Inflammatory macrophage (primary cell): ENCODE measurements at places on chromosomes 3 and 15.

- DNase-seq, result peak; percentile 21
These were observed 105.7 kb downstream of the LRRK1 start for GRCh38 chr15:101024706-101025500.

DNA sequence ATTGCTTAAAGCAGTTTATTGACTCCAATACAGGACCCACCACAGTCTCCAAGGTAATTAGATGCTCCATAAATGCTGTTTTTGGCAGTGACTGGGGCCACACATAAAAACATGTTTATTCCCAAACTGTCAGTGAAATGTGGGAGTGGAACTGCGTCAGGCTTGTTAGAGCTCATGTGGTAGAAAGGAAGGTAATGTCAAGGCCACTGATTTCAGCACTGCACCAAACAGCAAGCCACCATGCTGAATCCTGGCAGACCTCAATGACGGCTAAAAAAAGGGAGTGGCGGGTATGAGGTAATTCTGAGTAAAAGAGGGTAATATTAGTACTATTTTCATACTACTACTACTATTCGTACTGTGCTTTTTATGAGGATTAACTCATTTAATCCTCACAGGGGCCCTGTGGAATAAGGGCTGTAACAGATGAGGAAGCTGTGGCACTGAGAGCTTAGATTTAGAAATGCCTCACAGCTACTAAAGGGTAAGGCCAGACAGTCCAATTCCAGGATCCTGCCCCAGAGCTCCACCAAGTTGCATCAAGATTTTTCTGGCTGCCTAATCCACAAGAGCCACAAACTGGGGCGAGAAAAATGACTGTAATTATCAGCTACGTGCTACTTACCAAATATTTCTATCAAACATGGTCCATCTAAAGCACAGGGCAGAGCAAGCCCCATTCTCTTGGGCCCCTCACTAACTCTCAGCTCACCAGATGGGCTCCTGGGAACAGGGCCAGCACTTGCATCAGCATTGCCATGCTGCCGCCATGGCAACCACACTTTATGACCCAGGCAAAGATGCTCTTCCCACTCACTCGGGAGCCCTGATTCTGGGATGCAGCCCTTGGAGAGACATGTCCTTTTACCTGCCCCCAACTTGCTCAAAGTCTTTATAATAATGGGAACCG is 83.6 kb upstream of the SPATA12 start:
- DNase-seq, result peak; percentile 34

DNA sequence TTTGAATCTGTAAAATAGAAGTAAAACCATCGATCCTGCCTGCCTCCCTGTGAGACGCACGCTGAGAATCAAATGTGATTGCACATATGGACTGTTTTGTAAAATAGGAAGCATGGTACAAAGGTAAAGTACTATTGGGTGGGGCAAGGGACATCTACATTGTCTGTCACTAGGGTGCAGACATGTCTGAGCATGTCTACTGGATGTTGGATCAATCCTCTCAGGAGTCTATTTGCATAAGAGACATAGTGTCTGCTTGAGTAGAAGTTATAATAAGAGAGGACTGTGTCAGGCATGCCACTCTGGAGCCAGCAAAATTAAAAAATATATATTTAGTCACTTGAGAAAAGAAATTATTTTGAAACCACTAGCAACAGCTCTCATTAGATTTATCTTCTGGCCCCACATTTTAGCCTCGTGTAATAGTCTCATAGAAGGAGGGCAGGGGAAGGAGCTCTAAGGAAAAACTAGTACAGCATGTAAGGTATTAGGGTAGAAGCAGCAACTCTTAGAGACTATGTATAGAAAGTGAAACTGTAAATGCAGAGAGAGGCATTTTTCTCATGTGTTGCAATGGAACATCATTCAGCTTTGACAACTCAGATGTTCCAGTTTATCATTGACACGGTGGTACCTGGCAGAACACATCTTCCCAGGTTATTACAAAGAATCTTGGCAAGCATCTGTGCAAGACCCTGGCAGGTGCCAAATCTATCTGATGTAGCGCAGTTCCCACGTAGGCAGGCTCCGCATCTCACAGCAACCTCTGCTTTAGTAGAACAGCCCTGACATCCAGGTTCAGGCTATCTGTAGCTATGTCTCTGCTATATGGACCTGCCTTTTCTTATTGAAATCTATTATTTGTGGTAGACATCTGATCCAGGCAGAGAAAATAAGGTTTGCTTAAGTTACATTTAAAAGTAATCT is 85.2 kb upstream of the CHL1 start:
- DNase-seq, result no peak

DNA sequence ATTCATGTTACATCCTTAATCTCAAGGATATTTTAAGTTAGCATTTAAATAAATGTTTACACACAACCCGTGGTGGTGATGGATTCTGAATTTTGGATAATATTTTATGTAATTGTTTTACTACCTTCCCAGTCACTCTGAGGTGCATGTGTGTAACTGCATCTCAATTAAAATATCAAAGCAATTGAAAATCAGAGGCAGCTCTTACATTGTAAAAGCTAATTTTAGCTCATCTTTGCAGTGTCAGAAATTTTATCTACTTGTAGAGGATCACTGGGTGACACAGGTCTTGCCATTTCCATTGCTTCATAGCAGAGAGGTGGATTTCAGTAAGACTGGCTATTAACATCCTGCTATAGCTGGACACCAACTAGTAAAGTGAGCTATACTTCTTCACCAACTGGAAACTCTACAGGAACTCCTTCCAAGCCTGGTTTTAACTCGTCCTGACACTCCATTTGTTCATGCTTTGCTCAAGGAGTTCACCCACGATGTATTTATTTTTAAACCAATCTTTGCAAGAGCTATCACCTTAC is 19.6 kb upstream of the MITF start:
- DNase-seq, result no peak

DNA sequence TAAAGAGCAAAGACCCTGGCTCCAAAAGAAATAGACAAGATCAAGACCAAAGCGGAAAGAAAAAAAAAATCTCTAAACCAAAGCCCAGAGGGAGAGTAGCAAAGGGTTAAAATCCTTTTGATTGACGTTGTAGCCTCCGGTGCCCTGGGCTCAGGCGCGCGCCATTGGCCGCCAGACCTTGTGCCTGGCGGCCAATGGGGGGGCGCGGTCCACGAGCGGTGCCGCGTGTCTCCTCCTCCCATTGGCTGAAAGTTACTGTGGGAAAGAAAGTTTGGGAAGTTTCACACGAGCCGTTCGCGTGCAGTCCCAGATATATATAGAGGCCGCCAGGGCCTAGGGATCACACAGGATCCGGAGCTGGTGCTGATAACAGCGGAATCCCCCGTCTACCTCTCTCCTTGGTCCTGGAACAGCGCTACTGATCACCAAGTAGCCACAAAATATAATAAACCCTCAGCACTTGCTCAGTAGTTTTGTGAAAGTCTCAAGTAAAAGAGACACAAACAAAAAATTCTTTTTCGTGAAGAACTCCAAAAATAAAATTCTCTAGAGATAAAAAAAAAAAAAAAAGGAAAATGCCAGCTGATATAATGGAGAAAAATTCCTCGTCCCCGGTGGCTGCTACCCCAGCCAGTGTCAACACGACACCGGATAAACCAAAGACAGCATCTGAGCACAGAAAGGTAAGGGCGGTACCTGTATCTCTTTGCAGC is at the start of gene HES1:
HES1 (plus strand) TSS at position 343 of the 713 bp plus-strand sequence; CDS start at position 576, 233 bp downstream.
- DNase-seq, result peak; percentile 64

GRCh38 chr15:34070003-34070402 is 31.0 kb upstream of the AVEN start:
- DNase-seq, result no peak

GRCh38 chr15:76197703-76198455 is 113.4 kb downstream of the ETFA start:
- DNase-seq, result no peak

- DNase-seq, result peak; percentile 93
These were observed 132.1 kb downstream of the LPP start for GRCh38 chr3:188286087-188286513.

GRCh38 chr15:58472821-58473581 is 41.2 kb downstream of the LIPC start:
- no peak for DNase-seq

DNA sequence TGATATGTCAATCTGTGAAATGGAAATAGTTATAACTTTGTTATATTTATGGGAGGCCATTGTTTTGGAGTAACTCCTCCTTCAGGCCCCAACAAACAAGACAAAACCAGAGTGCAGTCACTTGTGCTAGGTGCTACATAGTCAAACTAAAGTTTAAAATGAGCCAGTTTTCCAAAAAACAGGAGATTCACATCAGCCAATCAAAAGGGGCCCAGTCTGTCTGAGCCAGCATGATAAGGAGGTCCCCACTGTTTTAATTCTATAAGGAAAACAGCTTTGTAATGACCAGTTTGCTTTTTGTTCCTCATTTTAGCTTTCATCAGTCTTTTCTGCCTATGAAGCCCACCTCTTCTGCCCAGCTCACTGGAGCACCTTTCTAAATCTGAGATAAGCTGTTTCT is 94.7 kb upstream of the SLC7A14 start:
- no peak for DNase-seq

- DNase-seq, result no peak
These were observed 385.8 kb downstream of the LPP start for GRCh38 chr3:188539631-188540194.

DNA sequence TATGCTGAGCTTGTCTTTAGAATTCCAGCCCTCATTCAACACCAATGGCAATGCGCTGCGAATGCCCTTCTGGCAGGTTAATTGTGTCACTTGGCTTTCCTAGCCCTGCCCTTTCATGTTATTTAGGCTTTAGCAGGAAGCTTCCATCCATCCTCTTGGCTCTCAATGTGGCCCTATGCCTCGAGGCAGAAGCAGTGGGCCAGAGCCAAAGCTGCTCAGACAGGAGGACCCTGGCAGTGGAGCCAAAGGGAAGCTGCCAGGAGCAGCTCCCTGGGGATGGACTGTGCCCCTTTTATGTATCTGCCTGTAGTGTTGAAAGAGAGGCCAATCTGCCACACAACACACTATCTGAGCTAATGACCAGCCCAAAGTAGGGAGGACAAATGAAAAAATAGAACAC is 376.4 kb downstream of the CTNNB1 start:
- no peak for DNase-seq

DNA sequence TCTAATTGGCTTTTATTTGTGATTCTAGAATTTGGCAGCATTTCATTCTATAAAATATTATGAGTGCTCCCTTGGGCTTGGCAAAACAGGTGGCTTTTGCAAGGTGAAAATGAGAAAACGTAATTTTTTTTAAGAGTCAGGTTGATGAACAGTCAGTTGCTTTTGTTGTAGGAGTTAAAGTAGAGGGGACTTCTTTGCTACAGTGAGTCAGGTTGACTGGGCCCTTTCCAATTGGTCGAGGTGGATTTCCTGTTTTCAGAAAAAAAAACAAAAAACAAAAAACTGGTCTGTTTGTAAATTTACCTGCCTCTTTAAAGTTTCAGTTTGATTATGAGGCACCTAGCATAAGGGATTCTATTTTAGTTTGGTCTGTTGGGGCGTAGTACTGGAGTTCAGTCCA is 1469.4 kb upstream of the GBE1 start:
- DNase-seq, result no peak

DNA sequence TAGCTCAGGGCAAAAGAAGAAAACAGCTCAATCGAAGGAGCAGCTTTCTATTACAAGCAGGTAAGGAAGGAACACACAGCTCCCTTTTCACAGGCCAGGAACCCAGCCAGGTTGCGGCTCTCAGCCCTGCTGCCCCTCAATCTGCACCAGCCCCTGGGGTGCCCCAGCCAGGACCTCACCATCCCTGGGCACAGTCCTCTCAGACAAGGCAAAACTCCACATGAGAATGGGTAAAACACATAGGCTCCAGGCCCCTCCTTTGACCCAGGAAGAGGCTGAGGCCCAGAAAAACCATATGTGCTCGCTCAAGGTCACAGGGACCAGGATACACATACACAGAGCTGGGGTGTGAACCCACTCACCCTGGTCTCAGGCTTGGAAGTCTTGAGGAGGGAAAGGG is 178.7 kb upstream of the TLE3 start:
- DNase-seq, result no peak

DNA sequence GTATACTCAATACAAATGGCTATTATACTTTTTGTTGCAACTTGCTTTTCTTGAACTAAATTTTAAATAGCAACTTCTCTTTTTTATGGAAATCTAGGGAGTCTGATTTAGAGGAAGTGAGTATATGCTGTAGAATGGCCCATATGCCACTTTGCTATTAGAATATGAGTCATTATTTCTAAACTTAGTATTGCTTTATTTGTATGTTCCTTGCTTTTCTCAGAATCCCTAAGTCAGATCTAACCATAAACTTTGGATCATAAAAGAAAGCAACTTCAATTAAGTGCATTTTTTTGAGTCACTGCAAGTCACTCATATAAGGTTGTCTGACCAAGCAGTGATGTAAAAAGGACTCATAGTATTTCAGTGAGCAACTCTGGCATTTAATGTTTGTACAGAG is 17.5 kb upstream of the SPTSSB start:
- DNase-seq, result peak; percentile 37

- DNase-seq, result no peak
These were observed 684.4 kb downstream of the GRM7 start for GRCh38 chr3:7545334-7545733.

- DNase-seq, result no peak
These were observed 196.4 kb upstream of the NANOGP8 start for GRCh38 chr15:35281515-35281914.

GRCh38 chr3:88882121-88882520 is 225.3 kb upstream of the EPHA3 start:
- DNase-seq, result no peak

DNA sequence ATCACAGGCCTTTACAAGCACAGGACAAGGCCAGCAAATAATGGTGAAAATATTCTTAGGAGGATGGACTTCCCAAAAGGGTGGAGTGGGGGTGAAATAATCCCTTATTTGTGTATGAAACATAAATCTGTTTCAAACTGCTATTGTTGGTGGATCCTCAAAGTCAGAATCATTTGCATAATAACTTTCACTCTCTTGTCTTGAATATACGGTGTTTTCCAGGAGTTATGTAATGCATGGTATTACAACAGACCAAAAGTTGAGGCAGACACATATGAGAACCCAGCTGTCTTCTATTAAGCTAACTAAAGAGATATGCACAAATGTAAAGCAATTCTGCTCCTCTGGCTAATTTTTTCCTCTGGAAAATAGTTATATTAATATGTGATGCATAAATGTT is 57.7 kb downstream of the PRTG start:
- DNase-seq, result peak; percentile 53

GRCh38 chr3:77040926-77041722 is 1.2 kb downstream of the ROBO2 start:
- DNase-seq, result no peak

DNA sequence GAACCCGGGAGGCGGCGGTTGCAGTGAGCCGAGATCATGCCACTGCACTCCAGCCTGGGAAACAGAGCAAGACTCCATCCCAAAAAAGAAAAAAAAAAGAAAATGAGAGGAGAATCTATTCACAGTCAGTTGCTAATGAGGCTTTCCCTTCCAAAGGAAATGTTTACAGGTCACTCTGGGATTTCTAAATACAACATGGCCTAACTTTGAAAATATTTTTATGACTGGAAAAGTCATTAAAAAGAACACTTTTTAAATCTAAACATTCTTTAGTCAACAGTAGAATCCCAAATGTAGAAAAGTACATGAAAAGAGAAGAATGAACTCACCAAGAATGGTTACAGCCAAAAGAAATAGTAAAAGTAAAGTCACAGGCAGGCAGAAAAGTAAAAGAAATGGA is 78.6 kb downstream of the PLD1 start:
- DNase-seq, result no peak
